ENCODE measurements at places on chromosomes 16 and 17. TPM values are rescaled to one million over a fixed set of nuclear protein-coding genes. Genes with fewer than 3 reads are reported as not detected.

DNA sequence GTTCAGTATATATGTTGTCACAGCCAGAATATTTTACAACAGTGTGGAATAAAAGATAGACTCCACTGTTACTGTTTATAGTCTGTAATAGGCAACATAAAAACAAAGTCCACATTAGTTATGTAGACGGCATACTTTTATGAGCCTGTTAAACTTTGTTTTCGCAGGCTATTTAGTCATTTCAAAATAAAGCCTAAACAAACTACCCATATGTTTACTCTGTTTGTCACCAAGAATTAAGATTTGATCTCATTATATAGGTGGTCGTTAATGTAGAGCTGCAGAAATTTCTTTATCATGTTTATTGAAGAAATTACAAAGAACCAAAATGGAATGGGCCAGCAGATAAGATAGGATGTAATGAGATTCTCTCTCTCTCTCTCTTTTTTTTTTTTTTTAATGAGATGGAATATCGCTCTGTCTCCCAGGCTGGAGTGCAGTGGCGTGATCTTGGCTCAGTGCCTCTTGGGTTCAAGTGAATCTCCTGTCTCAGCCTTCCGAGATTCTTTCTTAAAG lies 943.8 kb upstream of the SOX9 start:
- H3K27me3 ChIP-seq: no peaks in the 10 kb centered on the region
- no peak overlapping the region for H3K4me3 ChIP-seq
- H3K36me3 ChIP-seq: no peaks in the 10 kb centered on the region
- DNase-seq: no peak
- no peak overlapping the region for H3K27ac ChIP-seq

The PARN gene
- 25.4 TPM for total RNA-seq

The CDRT15 gene
- not detected for total RNA-seq

GRCh38 chr17:58280480-58281217 lies at the start of gene MPO:
Gene MPO, minus strand, starts transcription at chr17:58280935. Its CDS starts 177 bp downstream, at chr17:58280758.
- no peak for DNase-seq
- H3K4me3 ChIP-seq: no peak within 1 kb of the TSS
- H3K4me1 ChIP-seq: peaks cover 4% of the 10 kb centered on the region
- no peaks in the 10 kb centered on the region for H3K36me3 ChIP-seq
- no peak within 1 kb of the TSS for H3K27ac ChIP-seq
- H3K27me3 ChIP-seq: no peaks in the 10 kb centered on the region

DNA sequence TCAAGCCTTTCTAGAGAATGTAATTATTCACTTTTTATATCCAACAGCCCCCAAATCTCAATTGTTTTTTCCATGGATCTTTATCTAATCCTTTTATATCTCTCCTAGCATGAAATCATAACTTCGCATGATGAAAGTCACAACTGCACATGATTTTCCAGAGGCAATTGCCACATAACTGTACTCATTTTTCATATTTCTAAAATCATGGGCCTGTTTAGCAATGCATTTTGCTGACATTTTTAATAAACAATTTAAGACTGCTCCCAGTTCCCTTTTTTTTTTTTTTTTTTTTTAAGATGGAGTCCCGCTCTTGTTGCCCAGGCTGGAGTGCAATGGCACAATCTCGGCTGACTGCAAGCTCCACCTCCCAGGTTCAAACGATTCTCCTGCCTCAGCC lies 83.5 kb downstream of the VMP1 start:
- no peak for DNase-seq
- H3K36me3 ChIP-seq: peaks cover 2% of the 10 kb centered on the region
- no peaks in the 10 kb centered on the region for H3K27me3 ChIP-seq
- H3K4me1 ChIP-seq: peaks cover 18% of the 10 kb centered on the region
- H3K4me3 ChIP-seq: no peak overlapping the region

DNA sequence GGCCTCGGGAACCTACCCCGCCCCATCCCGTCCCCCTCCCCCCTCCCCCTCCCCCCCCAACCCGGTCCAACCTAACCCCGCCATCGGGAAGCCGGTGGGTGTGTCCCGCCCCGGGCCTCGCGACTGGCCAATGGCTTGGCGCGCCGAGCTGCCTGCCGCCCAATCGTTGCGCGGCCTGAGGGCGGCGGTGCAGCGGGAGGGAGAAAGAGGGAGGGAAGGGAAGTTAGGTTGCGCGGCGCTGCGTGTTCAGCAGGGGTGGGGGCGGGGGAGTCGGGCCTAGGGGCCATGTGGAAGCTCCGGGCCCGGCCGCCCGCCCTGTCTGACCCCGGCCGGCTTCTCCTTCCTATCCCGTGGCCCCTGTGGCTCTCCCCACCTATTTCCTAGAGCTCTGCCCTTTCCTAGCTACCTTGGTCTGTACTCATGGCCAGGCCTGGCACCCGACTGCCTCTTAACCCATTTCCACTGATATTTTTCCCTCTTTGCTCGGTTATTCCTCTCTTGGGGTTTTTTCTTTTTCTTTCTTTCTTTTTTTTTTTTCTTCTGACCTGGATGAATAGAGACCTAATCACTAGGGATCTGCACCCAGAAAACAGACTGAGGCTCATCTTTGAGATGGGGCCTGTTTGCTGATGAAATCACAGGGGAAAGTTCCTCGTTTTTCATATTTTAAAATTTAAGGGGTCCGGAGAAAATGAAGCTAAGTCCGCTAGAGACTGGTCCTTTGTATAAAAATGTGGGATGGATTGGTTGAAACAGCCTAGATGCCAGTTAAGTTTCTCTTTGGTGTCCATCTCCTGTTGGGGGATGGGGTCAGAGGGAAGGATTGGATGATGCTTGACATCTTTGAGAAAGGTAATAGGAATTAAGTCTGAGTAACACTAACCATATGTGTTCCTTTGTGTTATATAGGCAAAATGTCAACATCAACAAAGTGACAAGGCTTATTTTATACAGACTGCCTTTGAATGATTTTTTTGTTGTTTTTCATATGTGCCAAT lies 1.1 kb downstream of the KPNB1 start:
- peak overlapping the region; percentile 97 for H3K27ac ChIP-seq
- H3K4me1 ChIP-seq: peaks cover 50% of the 10 kb centered on the region
- no peaks in the 10 kb centered on the region for H3K27me3 ChIP-seq
- DNase-seq: peak; percentile 98
- peak overlapping the region; percentile 98 for H3K4me3 ChIP-seq

DNA sequence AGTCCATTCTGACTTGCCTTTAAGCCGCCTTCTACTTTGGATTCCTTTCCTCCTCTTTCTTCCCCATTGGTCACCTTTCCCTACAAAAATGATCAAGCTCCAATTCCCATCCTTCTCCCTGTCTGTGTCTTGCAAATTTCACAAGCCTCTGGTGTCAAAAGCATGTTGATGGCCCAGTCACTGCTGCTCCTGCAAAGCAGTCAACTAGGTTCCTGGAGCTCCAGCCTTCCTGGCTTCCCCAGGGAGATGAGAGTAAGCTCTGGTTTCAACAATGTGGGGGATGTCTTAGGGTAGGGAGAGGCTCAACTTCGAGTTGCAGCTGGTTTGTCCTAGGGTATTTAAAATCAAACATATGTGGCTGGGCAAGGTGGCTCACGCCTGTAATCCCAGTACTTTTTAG lies 36.1 kb upstream of the HELZ start:
- H3K27ac ChIP-seq: no peak overlapping the region
- no peaks in the 10 kb centered on the region for H3K4me1 ChIP-seq
- no peak for DNase-seq
- H3K36me3 ChIP-seq: no peaks in the 10 kb centered on the region
- H3K4me3 ChIP-seq: no peak overlapping the region

The PRKCA gene
- 31.1 TPM for total RNA-seq

The CBX8 gene
- 46.4 TPM for total RNA-seq

GRCh38 chr16:87375426-87376135 lies 8.0 kb downstream of the FBXO31 start:
- H3K27me3 ChIP-seq: no peaks in the 10 kb centered on the region
- no peak overlapping the region for H3K4me3 ChIP-seq
- no peaks in the 10 kb centered on the region for H3K36me3 ChIP-seq
- DNase-seq: no peak
- peaks cover 21% of the 10 kb centered on the region for H3K4me1 ChIP-seq

- no peaks in the 10 kb centered on the region for H3K36me3 ChIP-seq
- H3K4me3 ChIP-seq: peak overlapping the region; percentile 78
- no peak overlapping the region for H3K27ac ChIP-seq
- DNase-seq: no peak
Measured at GRCh38 chr16:67394155-67395104, 1.1 kb upstream of the TPPP3 start.

The COG8 gene
- total RNA-seq: 39.0 TPM

The HYDIN gene
- not detected for total RNA-seq

DNA sequence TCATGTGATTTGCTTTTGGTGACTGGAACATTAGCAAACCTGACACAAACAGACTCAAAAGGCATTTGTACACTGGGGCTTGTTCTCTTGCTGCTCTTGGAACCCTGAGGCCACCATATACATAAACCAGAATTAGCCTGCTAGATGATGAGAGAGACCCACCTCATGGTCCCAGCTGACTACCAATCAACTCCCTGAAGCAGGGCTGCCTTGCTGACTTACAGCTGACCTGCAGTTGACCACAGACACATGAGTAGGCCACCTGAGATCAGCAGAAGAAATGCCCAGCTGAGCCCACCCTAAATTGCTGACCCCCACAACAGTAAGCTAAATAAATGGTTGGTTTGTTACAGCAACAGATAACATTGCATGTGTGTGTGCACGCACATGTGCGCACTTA lies 28.7 kb downstream of the BRIP1 start:
- no peaks in the 10 kb centered on the region for H3K4me1 ChIP-seq
- H3K27ac ChIP-seq: no peak overlapping the region
- no peaks in the 10 kb centered on the region for H3K27me3 ChIP-seq

The NPIPA5 gene
- 15.5 TPM for total RNA-seq

- H3K4me3 ChIP-seq: no peak overlapping the region
- no peaks in the 10 kb centered on the region for H3K36me3 ChIP-seq
- no peak for DNase-seq
Measured at GRCh38 chr16:20952139-20952920, 51.8 kb downstream of the LYRM1 start.

DNA sequence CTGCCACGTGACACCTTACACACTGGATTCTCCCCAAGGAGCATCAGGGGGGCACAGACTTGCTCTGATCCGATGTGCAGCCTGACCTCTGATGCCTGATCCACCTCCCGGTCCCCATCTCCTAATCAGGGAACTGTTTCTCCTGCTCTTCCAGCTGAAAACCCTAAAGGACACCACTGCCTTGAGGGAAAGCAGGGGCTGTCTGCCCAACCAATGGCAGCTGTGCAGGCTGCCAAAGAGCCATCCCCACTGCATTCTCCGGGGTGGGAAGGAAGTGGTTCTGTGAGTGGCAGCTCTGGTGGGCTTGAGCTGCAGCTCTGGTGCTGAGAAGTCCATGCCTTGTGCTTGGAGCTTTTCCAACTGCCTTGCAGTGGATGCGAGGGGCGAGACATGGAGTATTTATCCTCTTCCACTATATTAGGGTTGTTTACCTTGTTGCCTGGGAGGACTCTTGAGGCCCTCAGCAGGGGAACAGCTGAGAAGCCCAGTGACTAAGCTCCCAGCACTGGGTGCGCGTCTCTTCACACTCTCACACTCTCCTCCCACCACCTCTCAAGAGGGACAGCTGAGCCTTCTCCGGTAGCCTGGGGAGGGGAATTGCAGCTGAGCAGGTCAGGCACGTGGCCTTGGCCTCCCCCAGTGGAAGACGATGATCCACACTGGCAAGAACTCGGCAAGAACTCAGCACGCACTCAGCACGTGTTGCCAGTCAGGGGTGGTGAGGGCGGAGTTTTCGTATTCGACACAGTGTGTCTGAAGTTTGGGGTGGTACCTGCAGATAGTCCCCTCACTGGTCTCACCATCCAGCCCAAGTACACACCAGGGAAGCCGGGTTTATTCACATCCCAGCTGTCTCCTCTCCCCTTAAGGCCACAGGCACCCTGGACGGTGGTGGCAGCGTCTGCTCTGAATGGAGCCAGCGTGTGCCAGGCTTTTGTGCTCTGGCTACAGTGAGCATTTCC lies 21.1 kb upstream of the SPATA32 start:
- no peak for DNase-seq
- H3K4me3 ChIP-seq: no peak overlapping the region
- no peaks in the 10 kb centered on the region for H3K27me3 ChIP-seq
- peaks cover 14% of the 10 kb centered on the region for H3K36me3 ChIP-seq

GRCh38 chr16:56246051-56246817 lies 54.9 kb downstream of the GNAO1 start:
- no peak overlapping the region for H3K4me3 ChIP-seq
- DNase-seq: no peak
- no peaks in the 10 kb centered on the region for H3K27me3 ChIP-seq

DNA sequence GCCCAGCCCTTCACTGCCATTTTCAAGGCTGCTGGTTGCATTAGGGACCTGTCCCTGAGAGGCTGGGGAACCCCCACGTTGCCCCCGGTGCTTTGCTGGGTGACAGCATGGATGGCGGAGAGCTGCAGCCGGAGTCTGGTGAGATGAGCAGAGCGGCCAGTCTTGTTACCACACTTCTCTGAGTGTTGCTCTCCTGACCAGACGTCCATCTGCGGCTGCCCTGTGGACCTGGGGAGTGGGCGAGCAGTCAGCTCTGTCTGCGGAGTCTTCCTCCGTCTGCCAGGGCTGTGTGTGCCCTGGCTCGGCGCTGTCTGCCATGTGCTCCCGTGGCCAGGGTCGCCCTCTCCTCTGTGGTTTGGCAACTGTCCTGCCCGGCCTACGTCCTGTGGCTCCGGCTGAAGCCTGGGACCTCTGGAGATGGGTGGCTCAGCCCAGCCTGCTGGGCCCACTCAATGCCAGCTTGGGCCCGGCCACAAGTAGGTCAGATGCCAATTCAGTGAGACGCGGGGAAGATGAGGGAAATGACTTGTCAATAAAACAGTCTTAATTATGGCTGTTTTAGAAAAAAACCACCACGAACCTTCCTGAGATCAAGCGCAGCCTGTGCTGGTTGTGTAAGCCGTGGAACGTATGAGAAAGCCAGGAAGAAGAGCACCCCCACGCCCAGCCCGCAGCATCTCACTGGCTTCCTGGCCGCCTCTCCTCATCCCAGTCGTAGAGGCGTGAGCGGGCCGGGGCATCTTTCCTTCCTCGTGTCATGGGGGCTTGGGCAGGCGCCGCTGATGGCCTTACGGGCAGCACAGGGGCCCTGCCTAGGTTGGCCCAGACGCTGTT lies 7.9 kb downstream of the KCTD5 start:
- DNase-seq: no peak
- no peaks in the 10 kb centered on the region for H3K36me3 ChIP-seq
- H3K27ac ChIP-seq: peak overlapping the region; percentile 60
- no peaks in the 10 kb centered on the region for H3K27me3 ChIP-seq
- peaks cover 25% of the 10 kb centered on the region for H3K4me1 ChIP-seq
- no peak overlapping the region for H3K4me3 ChIP-seq
